ENCODE measurements at places on chromosomes 3 and 15.

DNA sequence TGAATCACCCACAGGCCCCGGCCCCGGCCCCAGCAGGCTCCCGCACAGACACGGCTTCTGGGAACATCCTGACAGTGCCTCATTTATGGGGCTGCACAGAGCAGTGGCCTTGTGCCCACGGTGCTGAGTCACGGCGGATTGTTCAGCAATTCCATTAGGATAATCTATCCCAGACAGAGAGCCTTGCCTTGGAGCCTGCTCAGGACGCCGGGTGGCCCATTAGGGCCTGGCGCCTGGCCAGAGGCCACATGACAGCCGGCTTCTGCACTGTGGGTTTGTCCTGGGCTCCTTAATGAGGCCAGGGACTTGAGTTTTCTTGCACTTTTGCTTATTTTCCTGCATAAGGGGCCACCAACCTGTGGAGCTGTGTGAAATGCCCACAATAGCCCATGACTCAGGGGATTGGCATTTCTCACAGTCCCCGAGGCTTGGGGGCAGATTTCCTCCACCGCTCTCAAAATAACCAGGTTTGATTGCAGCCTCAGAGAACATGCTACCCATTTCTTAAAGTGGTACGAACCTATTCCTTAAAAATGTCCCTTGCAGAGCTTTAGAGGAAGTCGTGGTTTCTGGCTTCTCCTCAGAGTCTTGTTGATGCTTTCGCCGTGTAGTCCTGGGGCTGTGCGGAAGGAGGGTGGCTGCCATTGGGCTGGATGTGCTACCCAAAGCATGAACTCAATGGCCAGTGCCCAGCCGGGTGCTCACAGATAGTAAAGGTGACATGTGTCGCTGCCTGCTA lies 19.0 kb downstream of the SYNM start:
- DNase-seq: peak; percentile 90

- DNase-seq: no peak
These were observed 212.1 kb downstream of the ADAMTS17 start for GRCh38 chr15:100129677-100130076.

GRCh38 chr3:129058441-129059200 lies 2.0 kb upstream of the GP9 start:
- DNase-seq: no peak

DNA sequence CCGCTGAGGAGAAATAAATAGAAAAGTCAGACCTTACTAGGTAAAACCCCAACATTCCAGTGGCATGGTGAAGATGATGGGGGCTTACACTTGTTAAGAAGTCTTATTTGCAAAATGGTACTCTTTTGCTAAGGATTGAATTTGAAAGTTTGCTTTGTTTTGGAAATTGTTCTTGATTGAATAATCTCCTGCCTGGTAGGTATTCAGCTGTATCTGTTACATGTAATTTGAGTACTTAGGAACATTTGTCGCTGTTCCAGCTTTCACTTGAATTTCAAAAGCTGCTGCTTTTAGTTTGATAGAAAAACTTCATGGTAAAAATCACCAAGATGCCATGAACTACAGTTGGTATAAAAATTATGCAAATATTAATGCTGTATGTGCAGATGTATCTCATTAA lies 44.6 kb downstream of the TFG start:
- no peak for DNase-seq

DNA sequence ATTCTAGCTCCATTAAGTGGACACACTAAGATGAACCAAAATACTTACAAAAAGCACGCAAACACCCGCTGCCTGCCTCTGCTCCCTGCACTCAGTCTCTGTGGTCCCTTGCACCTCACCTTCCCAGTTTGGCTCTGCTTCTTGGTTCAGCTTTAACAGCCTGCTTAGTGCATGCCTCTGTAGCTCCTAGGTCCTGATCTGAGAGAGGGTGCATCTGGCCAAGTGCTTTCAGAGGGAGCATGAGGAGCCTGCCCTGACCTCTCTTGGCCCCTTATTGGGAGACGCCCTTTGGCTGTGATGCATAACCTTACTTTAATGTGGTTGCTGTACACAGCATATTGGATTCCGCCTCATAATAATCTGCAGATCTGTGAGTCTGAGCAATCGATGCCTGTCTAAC lies 21.2 kb upstream of the ATP10A start:
- DNase-seq: no peak

DNA sequence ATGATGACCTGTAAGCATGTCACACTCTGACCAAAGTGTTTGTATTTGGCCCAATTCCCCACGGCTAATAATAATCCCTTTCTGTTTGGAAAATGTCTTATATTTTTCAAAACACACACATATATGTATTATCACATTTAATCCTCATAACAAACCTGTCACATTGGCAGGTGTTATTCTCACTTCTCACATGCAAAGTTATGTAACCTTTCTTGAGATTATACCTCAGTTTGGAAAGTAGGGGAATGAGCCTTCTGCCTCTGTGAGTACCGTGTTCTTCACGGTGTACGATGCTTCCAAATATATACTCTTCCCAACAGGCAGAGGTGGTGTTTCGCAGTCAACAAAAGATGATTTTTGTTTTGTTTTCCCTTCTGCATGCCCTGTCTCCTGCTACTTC lies 205.6 kb downstream of the TP63 start:
- no peak for DNase-seq

DNA sequence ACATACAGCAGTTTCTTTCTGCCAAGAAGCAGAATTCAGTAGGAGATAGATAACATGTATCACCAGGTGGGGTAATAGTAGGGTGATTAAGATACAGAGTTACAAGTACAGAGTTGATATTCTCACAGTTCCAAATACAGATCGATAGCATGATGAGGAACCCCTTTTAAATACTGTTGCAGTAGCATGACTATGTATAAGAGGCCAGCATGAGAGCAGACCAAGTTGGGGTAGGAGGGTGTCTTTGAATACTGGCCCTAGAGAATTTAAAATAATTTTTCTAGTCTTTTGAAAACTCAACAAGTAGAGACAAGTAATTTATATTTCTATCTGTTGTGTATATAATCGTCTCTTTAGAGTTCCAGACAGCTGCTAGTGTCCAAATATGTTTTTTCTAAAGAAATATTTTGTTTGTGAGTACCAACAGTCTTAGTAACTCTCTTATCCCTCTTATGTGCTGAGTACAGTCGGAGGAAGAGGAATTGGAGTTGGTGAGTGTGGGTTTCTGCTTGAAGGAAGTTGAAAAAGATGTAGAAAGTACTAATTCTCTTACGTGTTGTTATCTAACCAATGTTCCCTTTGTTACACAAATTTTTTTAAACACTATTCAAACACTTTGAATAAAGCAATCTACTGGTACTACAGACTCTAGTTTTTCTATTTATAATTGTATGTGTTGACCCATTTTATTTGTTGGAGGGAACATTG lies 30.2 kb downstream of the LYSMD4 start:
- DNase-seq: no peak

DNA sequence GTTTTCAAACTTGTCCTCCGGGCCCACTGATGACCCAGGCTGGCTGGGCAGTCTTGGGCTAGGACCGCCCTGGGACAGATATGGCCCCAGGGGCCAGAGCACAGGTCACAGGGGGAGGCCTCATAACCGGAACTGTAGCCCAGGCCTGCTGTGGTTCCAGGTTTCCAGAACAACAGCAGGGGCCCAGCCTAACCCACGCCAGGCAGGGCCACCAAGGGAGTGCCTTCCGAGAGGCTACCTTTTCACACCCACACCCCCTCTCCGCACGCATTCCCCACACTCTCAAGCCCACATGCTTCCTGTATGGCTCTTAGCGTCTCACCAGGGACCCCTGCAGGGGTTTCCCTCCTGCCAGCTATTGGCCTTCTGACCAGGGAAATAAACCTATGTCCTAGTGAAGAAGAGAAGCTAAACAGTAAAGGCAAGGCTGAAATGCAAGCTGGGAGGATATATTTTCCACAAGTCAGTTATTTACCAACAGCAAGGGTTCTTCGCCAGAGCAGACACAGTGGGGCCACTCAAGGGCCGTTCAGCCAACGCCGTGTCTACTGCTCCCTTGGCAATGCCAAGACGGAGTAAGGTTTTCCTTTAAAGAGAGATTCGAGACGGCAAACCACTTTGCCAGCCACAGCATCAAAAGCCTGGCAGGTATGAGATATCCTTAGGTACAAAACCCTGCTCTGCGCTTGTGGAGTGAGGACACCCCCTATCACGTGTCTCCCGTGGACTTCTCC lies 135.1 kb downstream of the ATP10A start:
- no peak for DNase-seq

GRCh38 chr15:47802216-47802615 lies 84.9 kb downstream of the SEMA6D start:
- no peak for DNase-seq

GRCh38 chr3:73786321-73786807 lies 161.6 kb upstream of the PDZRN3 start:
- no peak for DNase-seq

GRCh38 chr15:44726568-44727484 lies 9.5 kb upstream of the TRIM69 start:
- peak; percentile 88 for DNase-seq

DNA sequence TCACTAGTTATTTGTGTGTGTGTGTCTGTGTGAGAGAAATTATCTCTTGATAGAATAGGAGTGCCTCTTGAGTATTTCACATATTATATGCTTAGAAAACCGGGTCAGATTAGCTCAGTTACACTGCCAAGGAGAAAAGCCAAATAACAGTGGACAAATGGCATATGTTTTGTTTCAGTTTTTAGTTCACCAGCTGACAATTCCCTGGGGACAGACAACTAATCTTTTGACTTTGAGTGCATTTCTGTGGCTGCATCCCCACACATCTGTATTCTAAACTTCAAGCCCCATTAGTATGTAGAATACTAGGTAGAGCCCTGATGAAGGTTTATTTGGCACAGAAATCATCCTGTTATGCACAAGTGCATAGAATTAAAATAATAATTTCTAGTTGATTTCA lies 227.7 kb upstream of the CNTN3 start:
- no peak for DNase-seq

- DNase-seq: no peak
These were observed 124.3 kb upstream of the LSAMP start for GRCh38 chr3:116569611-116570010.

- DNase-seq: no peak
These were observed 4.3 kb downstream of the PCBP4 start for GRCh38 chr3:51962854-51963530.

GRCh38 chr3:175476489-175476888 lies 617.4 kb downstream of the NAALADL2 start:
- no peak for DNase-seq

- no peak for DNase-seq
These were observed 11.9 kb downstream of the CA12 start for GRCh38 chr15:63369781-63370180.

DNA sequence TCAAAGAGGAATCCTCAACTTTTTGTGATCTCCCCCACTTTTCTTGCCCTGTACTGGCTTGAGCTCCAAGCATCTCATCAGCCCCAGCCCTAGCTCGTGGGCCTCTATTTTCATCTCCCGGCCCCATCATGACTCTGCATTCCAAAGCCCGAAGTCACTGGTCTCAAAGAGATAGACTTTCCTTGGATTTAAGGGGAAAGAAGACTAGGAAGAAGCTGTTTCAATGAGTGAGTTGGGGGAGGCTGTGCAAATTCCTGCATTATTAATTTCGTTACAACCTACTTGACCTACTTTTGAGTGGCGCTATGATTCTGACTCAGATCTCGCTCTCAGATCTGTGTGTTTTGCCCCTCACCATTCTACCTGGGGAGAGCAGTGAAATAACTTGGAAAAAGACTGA lies 266.6 kb upstream of the TBL1XR1 start:
- no peak for DNase-seq

DNA sequence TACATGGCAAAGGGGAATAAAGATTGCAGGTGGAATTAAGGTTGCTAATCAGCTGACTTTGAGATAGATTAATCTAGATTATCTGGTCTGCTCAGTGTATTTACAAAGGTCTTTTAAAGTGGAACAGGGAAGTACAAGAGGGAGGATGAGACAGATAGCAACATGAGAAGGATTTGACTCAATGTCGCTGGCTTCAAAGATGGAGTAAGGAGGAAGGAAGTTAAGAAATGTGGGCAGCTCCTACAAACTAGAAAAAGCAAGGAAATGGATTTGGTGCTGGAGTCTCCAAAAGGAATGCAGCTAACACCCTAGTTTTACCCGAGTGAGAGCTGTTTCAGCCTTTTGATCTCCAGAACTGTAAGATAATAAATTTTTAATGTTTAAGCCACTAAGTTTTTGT lies 180.7 kb upstream of the TTC14 start:
- no peak for DNase-seq

- no peak for DNase-seq
These were observed 62.3 kb downstream of the TMEM39A start for GRCh38 chr3:119401069-119401468.

DNA sequence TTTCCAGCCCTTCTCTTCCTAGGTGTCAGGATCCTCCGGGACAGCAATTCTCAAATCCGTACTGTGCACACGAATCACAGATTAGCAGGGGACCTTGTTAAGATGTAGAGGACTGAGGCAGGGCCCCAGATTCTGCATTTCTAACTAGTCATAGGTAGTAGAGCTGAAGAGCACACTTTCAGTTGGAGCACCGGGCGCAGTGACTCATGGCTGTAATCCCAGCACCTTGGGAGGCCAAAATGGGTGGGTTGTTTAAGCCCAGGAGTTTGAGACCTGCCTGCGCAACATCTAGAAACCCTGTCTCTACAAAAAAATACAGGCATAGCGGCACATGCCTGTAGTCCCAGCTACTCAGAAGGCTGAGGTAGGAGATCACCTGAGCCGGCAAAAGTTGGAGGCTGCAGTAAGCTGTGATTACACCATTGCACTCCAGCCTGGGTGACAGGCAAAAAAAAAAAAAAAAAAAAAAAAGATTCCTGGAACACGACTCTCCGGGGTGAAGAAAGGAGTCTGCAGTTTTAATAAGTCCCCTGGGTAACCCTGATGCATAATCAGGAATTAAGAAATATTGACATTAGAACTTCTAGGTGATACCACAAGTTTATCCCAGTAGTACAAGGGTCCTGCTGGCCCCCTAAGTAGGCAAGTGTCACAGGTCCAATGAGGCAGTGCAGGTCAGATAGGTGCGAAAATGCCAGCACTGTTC lies 21.4 kb upstream of the IGDCC3 start:
- no peak for DNase-seq

DNA sequence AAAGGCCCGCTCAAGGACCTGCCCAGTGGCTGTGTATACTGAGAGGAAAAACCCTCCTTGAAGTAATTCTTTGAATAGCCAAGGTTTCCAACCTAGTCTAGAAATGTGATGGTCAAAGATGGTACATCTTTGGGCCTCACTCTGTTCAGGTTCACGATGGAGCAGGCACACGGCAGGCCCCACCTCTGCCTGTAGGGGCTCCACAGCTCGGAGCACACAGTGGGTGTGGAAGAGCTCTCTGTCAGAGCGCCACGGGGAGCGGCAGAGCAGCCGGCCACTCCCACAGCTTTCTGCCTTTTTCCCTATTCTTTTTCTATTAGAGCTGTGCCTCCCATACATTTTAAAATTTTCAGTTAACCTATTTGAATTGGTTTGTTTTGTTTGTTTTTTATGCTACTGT lies 89.5 kb downstream of the CTNNB1 start:
- no peak for DNase-seq
